Epithelial cell of proximal tubule (primary cell): ENCODE measurements at places on chromosomes 13 and 19. TPM values are rescaled to one million over a fixed set of nuclear protein-coding genes. Genes with fewer than 3 reads are reported as not detected.

The SOX1 gene
- total RNA-seq = not detected in 2 replicates

The C19orf44 gene
- total RNA-seq = 4.6 TPM in 2 replicates

The PDX1 gene
- not detected in 2 replicates for total RNA-seq

The POU4F1 gene
- total RNA-seq = under 0.01 TPM in 1 of 2 replicates, not detected in the other

The MBD3L3 gene
- total RNA-seq = not detected in 2 replicates

The ADGRL1 gene
- 1.4 and 3.3 TPM in 2 replicates for total RNA-seq

The SPACA6 gene
- total RNA-seq = 4.7 and 4.9 TPM in 2 replicates

The PPP1R13L gene
- 15.2 and 16.8 TPM in 2 replicates for total RNA-seq

The HCN2 gene
- 0.22 TPM in 1 of 2 replicates, not detected in the other for total RNA-seq
